ENCODE measurements at places on chromosomes 1 and 21.

GRCh38 chr1:51472359-51472758 is 46.7 kb downstream of the EPS15 start:
- no peak for DNase-seq

DNA sequence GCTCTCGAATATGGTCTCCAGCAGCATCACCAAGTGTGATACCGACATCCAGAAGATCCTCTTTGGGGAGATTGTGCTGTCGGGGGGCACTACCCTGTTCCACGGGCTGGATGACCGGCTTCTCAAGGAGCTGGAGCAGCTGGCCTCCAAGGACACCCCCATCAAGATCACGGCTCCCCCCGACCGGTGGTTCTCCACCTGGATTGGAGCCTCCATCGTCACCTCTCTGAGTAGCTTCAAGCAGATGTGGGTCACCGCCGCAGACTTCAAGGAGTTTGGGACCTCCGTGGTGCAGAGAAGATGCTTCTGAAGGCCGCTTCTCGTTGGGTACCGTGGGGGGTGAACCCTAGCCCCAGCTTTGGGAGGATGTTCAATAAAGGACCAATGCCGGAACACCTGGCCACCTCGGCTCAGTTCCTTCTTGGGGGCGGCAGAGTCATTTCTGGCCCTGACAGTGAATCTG is 1.3 kb downstream of the ACTRT2 start:
- no peak for DNase-seq

- no peak for DNase-seq
Measured at GRCh38 chr1:172143384-172144055, 277.0 kb upstream of the C1orf105 start.

DNA sequence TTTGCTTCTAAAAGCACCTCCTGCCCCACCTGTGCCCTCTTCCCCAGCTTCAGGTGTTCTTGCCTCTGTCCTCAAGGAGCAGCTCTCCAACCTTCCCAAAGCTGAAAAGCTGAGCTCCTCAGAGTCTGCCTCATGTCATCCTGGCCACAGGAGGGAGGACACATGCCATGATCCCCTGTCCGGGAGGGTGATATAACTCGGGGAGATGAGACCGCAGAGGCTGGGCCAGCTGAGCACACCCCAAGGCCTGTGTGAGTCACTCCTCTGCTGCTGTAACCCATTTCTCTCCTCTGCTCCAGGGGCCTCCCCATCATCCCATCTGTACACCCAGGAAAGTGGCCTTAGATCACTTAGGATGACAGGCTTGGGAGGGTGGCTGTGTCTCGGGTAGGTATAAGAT is 49.8 kb downstream of the EPHB2 start:
- DNase-seq: no peak

DNA sequence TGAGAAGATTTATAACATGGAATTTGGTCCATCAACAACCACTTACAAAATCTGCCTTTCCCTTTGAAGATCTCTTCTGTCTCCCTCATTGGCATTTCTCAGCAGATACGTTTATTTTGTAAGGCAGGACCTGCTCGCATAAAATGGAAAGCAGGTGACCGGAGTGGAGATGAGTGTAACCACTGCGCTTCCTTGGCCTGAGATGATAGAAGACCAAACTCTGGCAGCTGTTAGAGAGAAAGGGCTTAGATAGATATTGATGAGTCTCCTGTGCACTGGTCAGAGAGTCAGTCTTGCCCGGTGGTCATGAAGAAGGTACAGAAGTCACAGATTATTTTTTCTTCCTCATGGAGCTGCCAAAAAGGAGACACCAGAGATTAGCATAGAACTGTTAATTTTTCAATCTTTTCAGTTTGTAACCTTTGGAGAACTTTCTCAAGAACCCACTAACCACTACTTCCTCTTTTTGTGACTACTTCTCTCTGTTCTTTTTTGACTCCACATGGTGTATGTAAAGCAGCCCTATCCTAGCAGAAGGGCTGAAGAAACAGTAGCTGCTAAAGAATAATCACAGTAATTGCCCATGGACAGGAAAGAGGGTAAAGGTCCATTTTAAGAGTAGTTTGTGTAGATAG is 47.6 kb downstream of the FCRL3 start:
- no peak for DNase-seq

DNA sequence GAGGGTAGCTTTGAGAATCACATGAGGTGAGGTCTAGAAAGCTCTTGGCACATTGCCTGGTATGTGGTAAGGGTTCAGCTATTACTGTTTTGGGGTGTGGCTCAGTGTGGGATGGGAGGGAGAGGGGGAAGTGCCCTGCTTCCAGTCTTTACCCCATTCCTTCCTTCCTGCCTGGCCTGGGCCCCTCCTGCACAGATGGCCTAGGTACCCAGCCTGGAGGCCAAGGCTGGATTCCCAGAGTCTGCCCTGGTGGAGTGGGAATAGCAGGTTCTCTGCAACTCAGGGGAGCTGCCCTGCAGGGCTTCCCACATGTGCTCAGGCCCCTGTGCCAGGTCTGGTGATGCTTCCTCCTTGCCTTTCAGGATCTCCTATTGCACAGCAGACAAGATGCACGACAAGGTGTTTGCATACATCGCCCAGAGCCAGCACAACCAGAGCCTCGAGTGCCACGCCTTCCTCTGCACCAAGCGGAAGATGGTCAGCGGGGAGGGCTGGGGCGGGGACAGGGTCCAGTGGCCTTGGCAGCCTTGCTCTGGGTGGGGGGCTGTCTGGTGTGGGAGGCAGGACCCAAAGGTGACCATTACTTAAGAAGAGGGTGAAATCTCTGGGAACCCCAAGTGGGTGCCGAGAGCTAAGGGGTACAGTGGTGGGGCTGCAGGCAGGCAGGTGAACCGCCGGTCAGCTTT is 13.5 kb downstream of the LDLRAP1 start:
- no peak for DNase-seq

GRCh38 chr1:92136341-92136740 is 56.2 kb downstream of the BTBD8 start:
- no peak for DNase-seq

DNA sequence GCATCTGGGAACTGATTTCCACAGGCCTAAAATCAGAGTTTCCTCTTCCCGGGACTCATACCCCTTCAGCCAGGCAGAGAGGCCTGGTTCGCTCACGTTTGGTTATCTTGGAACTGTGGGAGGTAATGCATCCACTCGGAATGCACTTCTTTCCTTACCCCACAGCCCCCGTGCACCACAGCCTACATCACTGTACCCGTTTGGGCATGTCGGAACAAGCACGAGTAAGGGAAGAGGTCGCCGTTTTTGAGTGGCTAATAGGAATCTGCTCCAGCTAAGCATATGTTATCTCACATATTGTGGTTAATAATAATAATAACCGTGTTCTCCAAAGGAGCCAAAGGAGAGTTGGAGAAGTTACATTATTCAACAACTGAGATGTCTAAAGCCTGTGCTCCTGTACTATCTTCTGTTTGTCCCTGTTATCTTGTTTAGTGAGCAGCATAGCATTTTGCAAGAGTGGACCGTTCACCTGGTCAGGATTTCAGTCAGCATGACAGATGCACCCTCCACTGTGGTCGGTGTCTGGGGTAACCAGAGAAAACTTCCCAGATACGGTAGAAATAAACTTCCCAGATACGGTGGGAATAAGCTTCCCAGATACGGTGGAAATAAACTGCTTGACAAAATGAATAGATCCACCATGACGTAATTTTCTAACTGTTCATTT is 198.6 kb downstream of the SDCCAG8 start:
- no peak for DNase-seq

DNA sequence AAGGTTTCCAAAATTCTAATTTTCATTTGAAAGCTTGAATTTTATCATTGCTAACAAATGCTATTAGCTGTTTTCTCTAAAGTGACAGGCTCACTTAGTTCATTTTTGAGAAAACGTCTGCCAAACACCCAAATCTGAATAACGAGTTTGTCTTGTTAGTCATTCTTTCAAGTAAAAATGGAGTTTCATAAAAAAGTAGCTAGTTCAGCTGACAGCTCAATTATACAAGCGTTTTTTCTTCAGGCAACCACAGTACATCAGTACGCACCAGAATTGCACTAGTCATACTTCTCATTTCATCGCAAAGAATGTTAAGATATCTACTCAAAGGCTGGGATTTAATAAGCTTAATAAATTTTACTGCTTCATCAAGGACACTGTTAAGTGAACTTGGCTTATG is 72.3 kb upstream of the SLFNL1 start:
- no peak for DNase-seq

Measured in stimulated activated CD4-positive, alpha-beta T cell treated with anti-CD3 and anti-CD28 coated beads, Interleukin-2, amount 100 ng/mL, for 24 hours (primary cell).